ENCODE measurements at places on chromosomes 2 and 18.

- DNase-seq = no peak
Observed at GRCh38 chr2:216792222-216793021, 67.4 kb downstream of the TNP1 start.

- peak; percentile 66 for DNase-seq
Observed at GRCh38 chr2:121095257-121096080, 189.5 kb downstream of the TFCP2L1 start.

GRCh38 chr2:142796588-142796987, 80.9 kb upstream of the KYNU start:
- no peak for DNase-seq

GRCh38 chr2:70128005-70128404, 40.7 kb downstream of the PCBP1 start:
- peak; percentile 14 for DNase-seq

DNA sequence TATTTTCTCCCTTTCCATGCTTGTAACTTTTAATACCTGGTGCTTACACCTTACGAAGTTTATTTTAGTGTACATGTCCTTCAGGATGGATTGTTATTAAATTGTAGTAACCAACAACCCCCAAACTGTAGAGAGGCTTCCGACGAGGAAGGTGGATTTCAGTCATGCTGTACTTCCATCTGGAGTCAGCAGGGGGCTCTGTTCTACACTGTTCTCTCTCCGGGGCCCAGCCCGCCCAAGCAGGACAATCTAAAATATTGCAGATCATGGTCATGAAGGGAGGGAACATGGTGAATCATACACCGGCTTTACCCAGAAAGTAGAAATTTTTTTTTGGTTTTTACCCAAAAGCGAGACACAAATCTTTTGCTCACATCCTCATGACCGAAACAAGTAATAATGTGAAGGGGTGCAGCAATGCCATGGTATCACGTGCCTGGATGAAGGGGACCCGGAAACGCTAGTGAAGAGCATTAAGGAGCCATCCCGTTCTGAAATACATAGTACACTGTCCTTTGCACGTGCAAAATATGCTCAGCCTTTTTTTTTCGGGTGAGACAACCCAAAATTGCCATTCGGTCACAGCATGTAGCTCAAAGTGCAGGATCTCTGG, 884.8 kb downstream of the EPHA4 start:
- peak; percentile 45 for DNase-seq

GRCh38 chr18:31275722-31276463, 42.1 kb upstream of the DSG1 start:
- DNase-seq = no peak

GRCh38 chr2:95054016-95054415, 28.5 kb downstream of the MAL start:
- no peak for DNase-seq

DNA sequence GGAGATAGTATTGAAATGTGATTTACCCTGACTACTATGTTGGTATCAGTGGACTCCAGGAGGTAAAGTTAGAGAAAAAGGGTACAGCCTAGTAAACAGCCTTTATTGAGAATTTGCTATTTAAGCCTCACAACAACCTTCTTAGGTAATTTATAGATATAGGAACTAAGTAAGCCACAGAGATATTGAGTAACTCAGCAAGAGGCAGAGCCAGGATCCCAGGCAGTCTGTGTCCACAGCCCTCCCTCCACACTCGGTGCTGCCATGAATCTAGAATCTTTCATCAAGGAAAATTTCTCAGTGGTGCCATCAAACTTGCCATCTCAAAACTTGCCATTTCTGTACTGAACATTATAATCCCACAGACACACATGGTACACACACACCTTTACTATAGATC, 170.9 kb downstream of the CAPN13 start:
- no peak for DNase-seq

DNA sequence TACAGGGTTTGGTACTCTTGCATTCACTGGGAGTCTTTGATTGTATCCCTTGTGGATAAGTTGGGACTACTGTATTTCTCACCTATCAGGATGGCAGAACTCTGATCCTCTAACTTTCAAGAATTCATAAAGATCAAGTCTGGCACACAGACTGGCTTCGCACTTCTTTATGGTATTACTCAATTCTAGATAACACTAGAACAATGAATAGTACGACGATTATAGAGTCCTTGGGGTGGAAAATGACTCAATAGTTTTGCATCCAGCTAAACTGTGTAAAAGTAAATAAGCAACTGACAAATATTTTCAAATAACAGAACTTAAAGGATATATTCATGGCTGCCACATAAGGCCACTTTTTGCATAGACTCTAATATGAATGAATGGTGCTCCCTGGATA, 103.4 kb upstream of the MEX3C start:
- DNase-seq = no peak

GRCh38 chr2:96961210-96961950, 25.0 kb downstream of the FAM178B start:
- DNase-seq = no peak

- no peak for DNase-seq
Observed at GRCh38 chr2:105125428-105125827, 87.6 kb downstream of the MRPS9 start.

GRCh38 chr18:68397241-68398035, 317.5 kb downstream of the TMX3 start:
- DNase-seq = no peak

DNA sequence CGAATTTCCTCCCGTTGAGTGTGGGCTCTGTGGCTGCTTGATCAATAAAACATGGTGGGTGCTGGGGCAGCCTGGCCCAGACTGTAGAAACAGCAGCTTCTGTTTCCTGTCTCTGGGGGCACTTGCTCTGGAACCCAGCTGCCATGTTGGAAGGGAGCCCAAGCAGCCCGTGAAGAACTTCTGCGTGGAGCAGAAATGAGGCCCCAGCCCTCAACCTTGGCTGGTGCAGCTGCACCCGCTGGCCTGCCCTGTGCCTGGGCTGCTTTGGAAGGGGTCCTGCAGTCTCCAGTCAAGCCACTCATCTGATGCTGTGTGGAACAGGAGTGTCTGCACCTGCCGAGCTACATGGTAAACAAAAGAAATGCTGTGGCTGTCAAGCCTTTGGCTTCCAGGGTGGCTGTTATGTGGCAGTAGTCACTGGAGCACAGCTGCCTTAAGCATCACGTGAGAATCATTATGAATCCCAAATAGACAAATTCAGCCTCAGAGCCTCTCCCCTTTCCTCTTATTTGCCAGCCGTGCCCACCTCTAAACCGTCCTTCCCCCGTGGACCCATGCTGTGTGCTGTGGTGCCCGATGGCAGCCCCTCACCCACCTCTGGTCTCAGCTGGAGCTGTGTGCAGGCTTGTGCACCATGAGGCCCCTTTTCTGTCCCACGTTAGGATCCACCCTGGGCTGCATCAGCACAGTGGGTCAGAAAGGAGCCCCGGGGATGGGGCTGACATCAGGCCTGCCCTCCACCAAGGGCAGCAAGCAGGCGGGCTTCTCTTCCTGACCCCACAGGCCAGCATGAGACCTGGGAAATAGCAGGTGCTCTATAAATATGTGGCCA, 134.0 kb upstream of the HDAC4 start:
- no peak for DNase-seq

DNA sequence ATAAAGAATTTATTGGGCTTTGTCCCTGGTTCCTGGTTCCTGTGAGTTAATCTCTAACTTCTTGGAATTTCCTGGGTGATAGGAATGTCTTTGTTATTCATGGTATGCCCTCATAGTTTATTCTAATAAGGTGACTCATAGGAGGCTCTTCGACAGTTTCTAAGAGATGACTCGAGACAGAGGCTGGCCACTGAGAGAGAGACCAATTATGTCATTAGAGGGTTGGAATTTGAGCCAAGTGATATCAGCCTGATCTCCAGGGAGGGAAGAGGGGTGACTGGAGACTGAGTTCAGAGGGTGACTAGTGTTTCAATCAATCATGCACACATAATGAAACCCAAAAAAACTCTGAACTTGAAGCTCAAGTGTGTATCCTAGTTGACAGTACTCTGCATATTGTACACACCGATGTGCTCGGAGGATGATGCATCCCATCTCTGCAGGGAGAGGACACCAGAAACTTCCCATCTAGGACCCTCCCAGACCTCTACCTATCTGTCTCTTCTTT, 185.7 kb downstream of the MTCL1 start:
- DNase-seq = no peak

DNA sequence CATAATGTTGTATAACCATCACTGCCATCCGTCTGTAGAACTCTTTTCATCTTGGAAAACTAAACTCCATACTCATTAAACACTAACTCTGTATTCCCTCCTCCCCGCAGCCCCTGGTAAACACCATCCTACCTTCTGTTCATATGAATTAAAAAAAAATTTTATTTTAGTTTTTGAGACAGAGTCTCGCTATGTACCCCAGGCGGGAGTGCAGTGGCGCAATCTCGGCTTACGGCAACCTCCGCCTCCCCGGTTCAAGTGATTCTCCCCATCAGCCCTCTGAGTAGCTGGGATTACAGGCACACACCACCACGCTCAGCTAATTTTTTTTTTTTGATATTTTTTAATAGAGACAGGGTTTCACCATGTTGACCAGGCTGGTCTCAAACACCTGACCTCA, 52.9 kb downstream of the RRM2 start:
- DNase-seq = no peak

DNA sequence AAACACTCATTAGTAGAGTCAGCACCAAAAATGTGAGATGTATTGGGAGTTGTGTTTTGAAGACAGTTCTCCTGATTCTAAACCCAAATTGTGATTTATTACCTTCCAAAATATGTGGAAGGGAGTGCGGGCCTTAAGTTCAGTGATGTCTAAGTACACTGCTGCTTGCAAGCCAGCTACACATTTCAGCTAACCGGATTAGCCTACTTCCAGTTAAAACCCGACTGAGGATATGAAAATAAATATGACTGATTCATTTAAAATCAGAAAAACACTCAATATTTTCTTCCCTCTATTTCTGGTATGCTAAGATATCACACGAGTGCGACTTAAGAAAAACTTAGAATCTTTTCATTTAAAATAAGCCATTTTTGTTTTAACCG, 907 bp downstream of the FHL2 start:
- no peak for DNase-seq

DNA sequence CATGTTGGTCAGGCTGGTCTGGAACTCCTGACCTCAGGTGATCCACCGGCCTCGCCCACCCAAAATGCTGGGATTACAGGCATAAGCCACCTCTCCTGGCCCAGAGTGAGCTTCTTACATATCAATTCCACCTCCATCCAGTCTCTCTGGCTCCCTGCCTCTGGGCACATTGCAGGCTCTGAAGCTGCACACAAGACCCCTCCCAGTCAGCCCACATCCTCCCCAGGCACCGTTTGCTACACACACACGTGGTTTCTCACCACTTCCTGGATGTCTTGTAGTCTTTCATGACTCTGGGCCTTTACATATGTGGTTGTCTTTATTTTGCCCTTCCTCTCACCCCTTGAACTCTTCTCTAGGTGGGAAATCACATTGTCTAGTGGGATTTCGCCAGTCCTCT, 64.0 kb upstream of the CABLES1 start:
- peak; percentile 77 for DNase-seq

GRCh38 chr2:62142054-62142453, 53.9 kb upstream of the B3GNT2 start:
- DNase-seq = peak; percentile 46

- no peak for DNase-seq
Observed at GRCh38 chr2:23709311-23709710, 217.6 kb downstream of the ATAD2B start.

- no peak for DNase-seq
Observed at GRCh38 chr2:45802499-45803138, 151.1 kb downstream of the PRKCE start.

DNA sequence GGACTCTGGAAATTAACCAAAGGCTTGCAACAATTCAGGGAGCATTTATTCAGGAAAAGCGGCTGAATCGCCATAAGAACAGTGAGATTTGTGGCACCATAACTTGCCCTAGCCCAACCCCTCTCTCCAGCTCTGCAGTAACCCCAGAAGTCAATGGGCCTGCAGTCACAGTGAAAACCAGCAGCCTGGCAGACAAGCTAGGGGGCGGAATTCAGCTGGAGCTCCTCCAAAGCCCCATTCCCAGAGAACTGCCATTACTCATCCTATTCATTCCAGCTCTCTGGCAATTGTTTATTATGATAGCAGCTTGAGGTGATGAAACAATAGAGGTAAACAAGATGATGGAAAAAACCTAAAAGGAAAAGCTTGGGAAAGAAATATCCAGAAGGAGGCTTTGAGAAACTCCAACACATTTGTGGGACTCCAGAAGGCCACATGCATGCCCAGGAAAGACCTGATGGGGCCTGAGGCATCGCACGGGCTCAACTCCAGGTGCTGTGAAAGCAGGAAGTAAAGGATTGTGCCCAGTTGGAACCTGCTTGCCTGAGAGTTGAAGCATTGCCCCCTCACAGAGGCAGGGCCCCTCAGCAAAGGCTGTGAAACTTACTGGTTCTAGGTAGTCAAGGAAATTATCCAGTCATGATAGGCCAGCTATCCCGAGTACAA, 126.7 kb downstream of the TWIST2 start:
- DNase-seq = no peak

DNA sequence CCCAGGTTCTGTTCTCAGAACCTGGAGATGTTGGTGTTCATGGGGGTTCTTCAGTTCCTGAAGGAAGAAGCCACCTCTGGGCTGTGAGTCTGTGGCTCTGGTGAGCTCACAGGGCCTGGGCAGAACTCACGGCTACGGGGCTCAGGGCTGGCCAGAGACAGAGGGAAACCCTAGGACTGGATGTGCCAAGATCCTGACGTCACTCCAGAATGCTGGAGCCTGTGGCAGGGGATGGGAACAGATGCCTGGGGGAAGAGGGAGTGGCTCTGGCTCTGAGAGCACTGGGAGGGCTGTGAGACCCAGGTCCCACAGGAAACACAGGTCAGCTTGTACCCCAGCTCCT, at the start of gene OTOF:
OTOF (minus strand) TSS at position 214 of the 343 bp plus-strand sequence.
- no peak for DNase-seq

- DNase-seq = no peak
Observed at GRCh38 chr18:51727780-51728179, 530.3 kb upstream of the MEX3C start.

GRCh38 chr2:237806334-237806733, 7.8 kb downstream of the RBM44 start:
- DNase-seq = no peak

GRCh38 chr2:119672161-119672862, 6.7 kb upstream of the TMEM177 start:
- no peak for DNase-seq

- DNase-seq = no peak
Observed at GRCh38 chr2:153443106-153443505, 35.5 kb downstream of the RPRM start.

GRCh38 chr18:75107196-75107930, 101.6 kb downstream of the PTGR3 start:
- no peak for DNase-seq

DNA sequence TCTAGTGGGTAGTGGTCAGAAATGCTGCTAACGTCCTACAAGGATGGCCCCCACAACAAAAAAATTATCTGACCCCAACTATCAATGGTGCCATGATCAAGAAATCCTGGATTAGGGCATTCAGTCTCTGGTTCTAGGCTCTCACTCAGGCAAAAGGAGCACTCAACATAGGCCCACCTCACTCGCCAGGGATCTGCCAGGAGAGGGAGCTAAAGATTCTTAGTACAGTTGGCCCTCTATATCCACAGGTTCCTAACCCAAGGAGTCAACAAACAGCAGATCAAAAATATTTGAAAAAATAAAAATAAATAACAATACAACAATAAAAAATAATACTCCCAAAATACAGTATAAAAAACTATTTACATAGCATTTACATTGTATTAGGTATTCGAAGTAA, 10.0 kb downstream of the SLC4A5 start:
- DNase-seq = no peak
